ENCODE measurements at places on chromosomes 3 and 15. TPM values are rescaled to one million over a fixed set of nuclear protein-coding genes. Genes with fewer than 3 reads are reported as not detected.

ATP13A5 gene
- polyA plus RNA-seq = not detected

CCDC51 gene
- polyA plus RNA-seq = 14.1 TPM

RHOA gene
- polyA plus RNA-seq = 513 TPM

TICRR gene
- polyA plus RNA-seq = 0.05 TPM

C2CD4B gene
- 18.2 TPM for polyA plus RNA-seq

OR5AC2 gene
- polyA plus RNA-seq = not detected

PPARG gene
- polyA plus RNA-seq = 21.9 TPM

PAQR5 gene
- 0.11 TPM for polyA plus RNA-seq

BOC gene
- polyA plus RNA-seq = 8.9 TPM

FGF12 gene
- 5.9 TPM for polyA plus RNA-seq

RBM5 gene
- polyA plus RNA-seq = 76.0 TPM

GOLGA8K gene
- 1.8 TPM for polyA plus RNA-seq

SMAD3 gene
- 8.5 TPM for polyA plus RNA-seq

BFSP2 gene
- 0.12 TPM for polyA plus RNA-seq

THPO gene
- polyA plus RNA-seq = 1.3 TPM

CSK gene
- polyA plus RNA-seq = 33.6 TPM

TJP1 gene
- 23.4 TPM for polyA plus RNA-seq

GHSR gene
- polyA plus RNA-seq = not detected

CHMP2B gene
- polyA plus RNA-seq = 13.2 TPM

PP2D1 gene
- polyA plus RNA-seq = not detected

C3orf85 gene
- polyA plus RNA-seq = not detected

HDC gene
- polyA plus RNA-seq = 4.3 TPM

HHATL gene
- polyA plus RNA-seq = 1.6 TPM

LMAN1L gene
- polyA plus RNA-seq = not detected

SLC35A5 gene
- 6.5 TPM for polyA plus RNA-seq
